ENCODE measurements at places on chromosomes 12 and 14. TPM values are rescaled to one million over a fixed set of nuclear protein-coding genes. Genes with fewer than 3 reads are reported as not detected.
A peak's percentile ranks its signal among the peaks of the same experiment; 100 is the strongest.

TBK1 gene
- total RNA-seq = 13.7 TPM

ANKS1B gene
- not detected for total RNA-seq

SRGAP1 gene
- total RNA-seq = 1.0 TPM

SLC38A4 gene
- 0.08 TPM for total RNA-seq

GRCh38 chr12:79415746-79416435 is 274.9 kb downstream of the PAWR start:
- DNase-seq = peak; percentile 86

DNA sequence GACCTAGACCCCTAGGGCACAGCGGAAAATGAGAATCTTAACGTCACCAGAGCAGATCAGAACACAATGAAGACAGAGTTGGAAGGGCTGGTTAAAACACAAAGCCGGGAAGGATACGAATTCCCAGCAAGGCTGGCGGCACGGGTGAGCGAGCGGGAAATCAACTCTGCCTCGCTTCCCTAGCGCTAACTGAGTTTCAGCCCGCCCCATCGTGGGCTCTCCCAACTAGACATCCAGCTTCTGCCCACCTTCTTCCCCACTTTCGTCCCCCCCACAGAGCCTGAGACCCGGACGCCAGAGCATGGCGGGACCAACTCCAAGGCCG is 377 bp downstream of the CCNT1 start:
- DNase-seq = no peak

DNA sequence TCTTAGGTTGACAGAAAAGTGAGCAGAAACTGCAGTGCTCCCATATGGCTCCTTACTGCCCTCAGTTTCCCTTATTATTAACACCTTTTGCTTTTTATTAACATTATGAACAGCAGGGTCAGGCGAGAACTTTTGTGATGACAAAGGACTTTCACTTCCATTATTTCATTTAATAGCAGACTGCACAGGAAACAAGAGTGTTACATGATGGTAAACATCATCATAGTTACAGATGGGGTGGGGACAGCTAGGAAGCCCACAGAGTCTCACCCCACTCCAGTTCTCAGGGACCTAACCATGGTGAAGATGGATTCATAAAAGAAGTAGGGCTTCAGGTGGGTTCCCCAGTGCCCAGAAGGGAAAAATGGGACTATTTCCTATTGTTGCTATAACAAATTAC is 110.1 kb upstream of the PELI2 start:
- DNase-seq = no peak

GRCh38 chr12:51636986-51637385 is 46.0 kb downstream of the SCN8A start:
- DNase-seq = no peak

All from HT-29 (cell line).